ENCODE measurements at places on chromosomes 3 and 15.

GRCh38 chr15:43153269-43153668, 19.9 kb downstream of the TMEM62 start:
- DNase-seq, result no peak

DNA sequence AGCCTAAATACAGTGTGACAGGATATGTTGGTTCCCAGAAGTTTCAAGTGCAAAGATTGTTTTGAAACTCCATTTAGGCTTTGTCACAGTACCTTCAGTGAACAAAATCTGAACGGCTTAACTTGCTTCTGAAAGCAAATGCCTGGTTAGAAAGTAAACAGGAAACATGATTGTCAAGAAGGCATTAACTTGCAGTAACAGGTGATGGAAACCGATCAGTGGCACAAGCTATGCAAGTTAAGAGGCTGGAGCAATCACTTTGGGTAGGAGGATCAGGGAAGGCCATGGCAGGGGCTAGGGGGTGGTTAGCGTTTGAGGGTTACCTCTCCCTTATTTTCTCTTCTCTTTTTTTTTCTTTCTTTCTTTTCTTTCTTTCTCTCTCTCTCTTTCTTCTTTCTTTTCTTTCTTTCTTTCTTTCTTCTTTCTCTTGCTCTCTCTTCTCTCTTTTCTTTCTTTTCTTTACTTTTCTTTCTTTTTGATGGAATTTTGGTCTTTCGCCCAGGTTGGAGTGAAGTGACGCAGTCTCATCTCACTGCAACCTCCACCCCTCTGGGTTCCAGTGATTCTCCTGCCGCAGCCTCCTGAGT, 2.4 kb downstream of the HYKK start:
- DNase-seq, result no peak

- DNase-seq, result no peak
These were observed 185.5 kb upstream of the ANKRD28 start for GRCh38 chr3:15983232-15983631.

DNA sequence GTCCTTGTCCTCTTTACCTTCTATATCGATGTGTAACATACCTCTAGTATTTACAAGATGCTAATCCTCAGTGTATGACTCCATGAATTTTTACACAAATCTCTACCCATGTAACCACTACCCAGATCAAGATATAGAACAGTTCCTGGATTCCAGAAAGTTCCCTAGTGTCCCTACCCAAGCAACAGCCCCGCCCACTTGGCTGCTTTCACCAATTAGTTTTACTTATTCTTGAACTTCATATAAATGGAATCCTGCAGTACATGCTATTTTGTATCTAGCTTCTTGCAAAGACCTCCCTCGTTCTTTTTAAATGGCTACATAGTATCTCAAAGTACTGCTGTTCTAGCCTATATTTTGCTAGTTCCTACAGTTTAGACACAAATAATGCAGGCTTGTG, 33.0 kb downstream of the CD276 start:
- DNase-seq, result no peak

DNA sequence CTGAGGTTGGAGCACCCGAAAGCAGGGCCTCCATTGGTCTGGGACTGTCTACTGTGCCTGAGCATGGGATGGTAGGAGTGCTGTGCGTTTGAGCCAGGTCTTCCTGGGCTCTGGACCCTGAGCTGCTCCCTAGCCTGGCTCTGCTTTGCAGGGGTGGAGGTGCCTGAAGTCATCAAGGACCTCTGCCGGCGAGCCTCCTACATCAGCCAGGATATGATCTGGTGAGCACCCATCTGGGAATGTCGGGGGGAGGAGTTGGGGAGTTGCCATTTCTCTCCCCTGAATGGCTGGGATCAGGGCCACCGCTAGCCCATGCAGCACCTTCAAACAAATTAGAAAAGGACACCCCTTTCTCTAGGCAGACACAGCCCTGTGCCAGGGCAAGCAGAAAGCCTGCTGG, 20.7 kb downstream of the DUOX1 start:
- no peak for DNase-seq

GRCh38 chr15:63483521-63484371, 20.6 kb upstream of the USP3 start:
- no peak for DNase-seq

DNA sequence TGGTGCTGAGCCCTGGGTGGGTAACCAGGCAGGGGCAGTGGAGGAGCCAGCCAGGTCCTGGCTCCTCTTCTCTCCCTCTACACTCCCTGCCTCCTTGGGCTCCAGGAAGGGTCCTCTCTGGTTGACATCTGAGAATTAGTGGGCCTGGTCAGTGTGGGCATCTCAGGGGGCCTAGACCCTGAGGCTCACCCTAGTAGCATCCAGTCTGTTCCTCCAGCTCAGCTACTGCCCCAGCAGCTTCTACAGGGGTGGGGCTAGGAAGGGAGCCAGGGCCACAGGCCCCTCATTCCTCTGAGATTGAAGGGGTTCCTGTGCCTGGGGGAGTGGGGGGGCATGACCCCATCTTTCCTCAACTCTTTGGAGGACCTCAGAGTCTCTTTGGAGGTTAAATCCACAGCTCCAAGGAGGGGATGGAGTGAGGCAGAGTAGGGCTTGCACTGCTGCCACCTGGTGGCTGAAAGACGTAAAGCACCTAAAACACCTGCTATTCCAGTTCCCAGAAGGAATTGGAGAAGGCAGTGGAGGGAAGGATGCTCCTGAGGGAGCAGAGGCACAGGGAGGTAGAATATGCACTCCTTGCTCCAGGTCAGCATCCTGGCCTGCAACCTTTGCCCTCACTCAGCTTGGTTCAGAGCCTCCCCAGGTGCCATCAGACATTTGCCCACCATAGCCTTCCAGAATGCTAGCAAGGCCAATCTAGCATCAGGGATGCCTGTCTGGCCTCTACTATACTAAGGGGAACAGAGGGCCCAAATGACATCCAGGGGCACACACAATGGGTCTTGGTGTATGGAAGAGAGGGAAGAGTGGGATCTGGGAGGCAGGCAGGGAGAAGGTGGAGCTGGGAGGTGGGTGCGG, 25.1 kb downstream of the C3orf18 start:
- DNase-seq, result peak; percentile 32

DNA sequence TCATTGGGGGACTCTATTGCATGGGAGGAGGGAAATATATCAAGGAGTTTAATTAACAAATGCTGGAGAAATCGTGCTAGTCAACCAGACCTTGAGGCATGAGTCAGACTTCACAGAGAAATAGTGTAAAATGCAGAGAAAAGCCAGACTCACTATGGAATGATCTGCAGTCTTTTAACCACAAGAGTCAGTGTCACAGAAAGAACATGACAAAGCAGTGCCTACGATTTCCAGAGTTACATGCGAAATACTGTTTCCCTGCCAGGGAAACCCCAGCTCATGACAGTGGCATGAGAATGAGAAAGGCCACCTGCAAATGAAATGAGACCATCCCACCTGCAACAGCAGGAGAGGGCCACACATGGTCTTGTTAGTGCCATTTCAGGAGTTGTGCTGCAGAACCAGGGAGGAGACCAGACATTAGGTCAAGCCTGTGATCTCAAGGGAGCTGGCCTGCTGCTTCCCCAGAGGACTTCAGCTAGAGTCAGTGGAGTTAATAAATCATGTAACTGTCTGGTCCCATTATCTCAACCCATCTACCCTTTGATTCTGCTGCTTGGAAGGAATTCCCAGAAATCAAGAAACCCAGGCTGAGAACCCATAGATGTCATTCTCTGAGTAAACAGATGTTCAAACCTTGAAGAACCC, 79.0 kb downstream of the ERC2 start:
- DNase-seq, result no peak

DNA sequence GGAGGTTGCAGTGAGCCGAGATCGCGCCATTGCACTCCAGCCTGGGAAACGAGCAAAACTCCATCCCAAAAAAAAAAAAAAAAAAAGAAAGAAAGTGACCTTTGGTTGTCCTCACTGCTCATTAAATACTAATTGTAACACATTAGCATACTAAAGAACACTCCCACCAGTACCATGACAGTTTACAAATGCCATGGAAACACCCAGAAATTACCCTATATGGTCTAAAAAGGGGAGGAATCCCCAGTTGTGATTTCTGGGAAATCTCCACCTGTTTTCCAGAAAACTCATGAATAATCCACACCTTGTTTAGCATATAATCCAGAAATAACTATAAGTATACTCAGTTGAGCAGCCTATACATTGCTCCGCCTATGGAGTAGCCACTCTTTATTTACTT, 23.5 kb upstream of the INO80 start:
- no peak for DNase-seq

- no peak for DNase-seq
These were observed 19.8 kb upstream of the VILL start for GRCh38 chr3:37970802-37971201.

- peak; percentile 34 for DNase-seq
These were observed 228.8 kb upstream of the BHLHE40 start for GRCh38 chr3:4750306-4750968.

- no peak for DNase-seq
These were observed 55.2 kb downstream of the CEMIP start for GRCh38 chr15:80834402-80834801.

DNA sequence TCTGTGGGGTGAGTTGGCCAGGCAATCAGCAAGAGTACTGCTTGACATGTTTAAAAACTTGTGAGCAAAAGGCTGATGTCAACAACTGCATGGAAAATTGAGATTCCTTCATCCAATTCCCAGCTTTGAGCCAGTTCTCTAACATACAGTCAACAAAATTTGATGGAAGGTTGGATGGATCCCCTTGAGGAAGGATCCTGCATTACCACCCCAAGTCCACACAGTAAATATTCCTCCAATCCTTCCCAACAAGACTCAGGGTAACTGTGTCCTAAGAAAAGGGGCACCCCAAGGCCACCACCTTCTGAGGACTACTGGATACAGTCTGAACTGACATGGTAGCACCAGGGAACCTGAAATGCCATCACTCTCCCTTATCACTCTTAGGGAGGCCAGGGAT, 15.1 kb downstream of the GLB1 start:
- DNase-seq, result no peak

DNA sequence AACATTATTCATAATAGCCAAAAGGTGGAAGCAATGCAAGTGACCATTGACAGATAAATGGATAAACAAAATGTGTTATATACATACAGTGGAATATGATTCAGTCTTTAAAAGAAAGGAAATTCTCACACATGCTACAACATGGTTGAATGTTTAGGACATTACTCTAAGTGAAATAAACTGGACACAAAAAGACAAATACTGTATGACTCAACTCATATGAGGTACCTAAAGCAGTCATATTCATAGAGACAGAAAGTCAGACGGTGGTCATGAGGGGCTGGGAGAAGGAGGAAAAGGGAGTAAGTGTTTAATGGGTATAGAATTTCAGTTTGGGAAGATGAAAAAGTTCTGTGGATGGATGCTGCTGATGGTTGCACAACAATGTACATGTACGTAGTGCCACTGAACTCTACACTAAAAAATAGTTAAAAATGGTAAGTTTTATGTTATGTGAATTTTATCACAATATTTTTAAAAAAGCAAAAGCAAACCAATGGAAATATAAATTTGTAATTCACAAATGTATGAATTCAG, 5.3 kb downstream of the TXNRD3 start:
- DNase-seq, result no peak

GRCh38 chr3:127820826-127821313, 1.4 kb downstream of the MGLL start:
- no peak for DNase-seq

DNA sequence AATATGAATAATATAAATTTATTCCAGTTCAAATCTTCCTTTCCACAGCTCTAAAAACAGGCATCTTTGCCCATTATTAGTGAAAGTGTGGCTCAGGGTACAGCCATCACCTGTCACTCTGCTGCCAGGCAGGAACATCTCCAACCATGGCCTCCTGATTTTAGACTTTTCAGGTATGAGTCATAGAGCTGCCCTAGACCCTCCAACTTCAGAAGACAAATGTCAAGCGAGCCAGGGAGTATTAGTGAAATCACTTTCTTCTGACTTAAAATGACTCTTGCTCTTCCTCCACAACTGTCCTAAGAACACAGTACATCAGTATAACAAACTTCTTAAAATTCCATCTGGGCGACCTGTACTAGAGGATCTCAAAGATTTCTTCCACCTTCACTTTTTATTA, 78.1 kb upstream of the AKAP13 start:
- DNase-seq, result no peak

DNA sequence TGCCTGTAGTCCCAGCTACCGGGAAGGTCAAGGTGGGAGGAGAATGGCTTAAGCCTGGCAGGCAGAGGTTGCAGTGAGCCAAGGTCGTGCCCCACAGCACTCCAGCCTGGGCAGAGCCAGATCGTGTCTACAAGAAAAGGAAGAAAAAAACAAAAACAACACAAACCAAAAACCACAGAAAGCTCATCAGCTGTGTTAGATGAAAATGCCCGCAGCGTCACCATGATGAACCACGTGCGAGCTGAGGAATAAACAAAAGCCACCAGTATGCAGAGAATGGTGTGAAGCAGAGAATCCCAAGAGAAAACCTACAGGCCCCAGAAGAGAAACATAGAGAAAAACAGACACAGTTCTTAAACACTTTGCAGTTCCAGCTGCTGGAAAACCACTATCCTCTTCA, 19.7 kb upstream of the TM4SF19 start:
- no peak for DNase-seq

- no peak for DNase-seq
These were observed 98.9 kb downstream of the MAGI1 start for GRCh38 chr3:65939801-65940246.

DNA sequence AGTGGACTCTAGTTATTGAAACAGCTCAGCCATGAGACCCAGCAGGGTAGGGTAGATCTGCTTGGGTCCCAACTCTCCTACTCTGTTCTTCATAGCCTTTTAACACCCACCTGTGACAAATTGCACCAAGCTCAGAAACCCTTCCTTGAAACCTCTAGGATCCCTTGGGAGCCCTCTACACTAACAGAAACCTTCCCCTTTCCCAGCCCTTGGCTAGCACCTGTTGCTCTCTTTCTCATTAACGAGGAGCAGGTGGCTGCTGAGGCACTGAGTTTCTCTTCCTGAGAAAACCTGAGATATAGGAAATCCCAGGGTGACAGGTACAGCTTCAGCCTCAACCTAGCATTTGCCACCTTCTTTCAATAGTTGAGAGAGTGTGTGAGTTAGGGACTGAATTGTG, 88.3 kb upstream of the CLSTN2 start:
- DNase-seq, result no peak

- DNase-seq, result no peak
These were observed 537.4 kb downstream of the ROBO2 start for GRCh38 chr3:77577264-77577663.

GRCh38 chr15:84834229-84834955, 17.2 kb downstream of the ALPK3 start:
- no peak for DNase-seq

DNA sequence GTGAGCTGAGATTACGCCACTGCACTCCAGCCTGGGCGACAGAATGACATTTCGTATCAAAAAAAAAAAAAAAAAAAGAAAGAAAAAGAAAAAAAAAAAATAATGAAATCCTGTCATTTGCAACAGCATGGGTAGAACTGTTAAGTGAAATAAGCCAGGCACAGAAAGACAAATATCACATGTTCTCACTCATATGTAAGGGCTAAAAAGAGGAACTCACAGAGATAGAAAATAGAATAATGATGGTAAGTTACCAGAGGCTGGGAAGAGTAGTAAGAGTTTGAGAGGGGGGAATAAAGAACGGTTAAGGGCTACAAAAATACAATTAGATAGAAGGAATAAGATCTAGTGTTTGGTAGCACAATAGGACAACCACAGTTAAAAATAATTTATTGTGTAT, 19.7 kb downstream of the DENND6A start:
- DNase-seq, result no peak

Measured in T-helper 2 cell (primary cell).